ENCODE measurements at places on chromosomes 7 and 10. TPM values are rescaled to one million over a fixed set of nuclear protein-coding genes. Genes with fewer than 3 reads are reported as not detected.

GRCh38 chr7:151954866-151955820 lies 1.1 kb upstream of the GALNTL5 start:
- DNase-seq: peak; percentile 51

DNA sequence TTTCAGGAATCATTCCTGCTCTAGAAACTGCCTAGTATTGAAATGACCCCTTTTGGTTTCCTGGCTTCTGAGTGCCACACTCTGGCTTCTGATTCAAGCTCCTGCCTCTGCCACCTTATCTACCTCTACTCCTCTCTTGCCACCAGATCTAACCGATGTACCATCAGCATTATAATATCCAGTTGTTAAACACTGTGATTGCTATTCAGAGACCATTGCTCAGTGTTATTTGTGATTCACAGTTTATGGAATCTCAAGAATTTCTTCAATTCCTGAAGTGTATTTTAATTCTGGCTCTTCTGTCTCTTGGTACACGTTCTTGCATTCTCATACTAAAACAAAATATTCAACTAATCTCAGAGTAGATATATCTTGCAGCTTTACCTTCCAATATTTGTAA lies 88.7 kb downstream of the DYNC1I1 start:
- no peak for DNase-seq

GRCh38 chr10:90644165-90644564 lies 213.7 kb downstream of the HTR7 start:
- no peak for DNase-seq

DNA sequence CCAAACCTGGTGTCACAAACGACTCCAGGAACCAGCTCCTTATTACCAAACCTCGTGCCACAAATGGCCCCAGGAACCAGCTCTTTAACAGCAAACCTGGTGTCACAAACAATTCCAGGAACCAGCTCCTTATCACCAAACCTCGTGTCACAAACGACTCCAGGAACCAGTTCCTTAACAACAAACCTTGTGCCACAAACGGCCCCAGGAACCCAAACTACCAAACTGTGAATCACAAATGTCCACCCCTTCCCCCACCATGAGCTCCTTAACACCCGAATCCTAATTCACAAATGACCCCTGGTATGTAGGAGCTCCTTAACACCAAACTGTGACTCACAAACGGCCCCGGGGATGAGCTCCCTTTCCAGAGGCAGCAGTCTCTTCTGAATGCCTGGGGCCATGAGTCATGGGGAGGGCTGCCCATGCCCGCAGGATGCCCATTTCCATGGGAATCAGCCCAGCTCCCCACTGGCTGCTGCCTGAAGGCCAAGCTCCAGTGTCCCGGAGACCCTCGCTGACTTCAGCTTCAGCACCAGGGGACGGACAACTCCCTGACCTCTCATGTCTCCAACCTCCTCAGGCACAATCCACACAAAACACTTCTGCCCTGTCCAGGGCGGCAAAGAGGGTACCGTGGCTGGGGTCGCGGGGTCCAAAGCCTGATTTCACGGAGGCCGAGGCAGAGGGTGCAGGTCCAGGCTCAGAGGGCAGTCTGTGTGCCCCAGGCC lies 213.1 kb downstream of the ELFN1 start:
- no peak for DNase-seq

DNA sequence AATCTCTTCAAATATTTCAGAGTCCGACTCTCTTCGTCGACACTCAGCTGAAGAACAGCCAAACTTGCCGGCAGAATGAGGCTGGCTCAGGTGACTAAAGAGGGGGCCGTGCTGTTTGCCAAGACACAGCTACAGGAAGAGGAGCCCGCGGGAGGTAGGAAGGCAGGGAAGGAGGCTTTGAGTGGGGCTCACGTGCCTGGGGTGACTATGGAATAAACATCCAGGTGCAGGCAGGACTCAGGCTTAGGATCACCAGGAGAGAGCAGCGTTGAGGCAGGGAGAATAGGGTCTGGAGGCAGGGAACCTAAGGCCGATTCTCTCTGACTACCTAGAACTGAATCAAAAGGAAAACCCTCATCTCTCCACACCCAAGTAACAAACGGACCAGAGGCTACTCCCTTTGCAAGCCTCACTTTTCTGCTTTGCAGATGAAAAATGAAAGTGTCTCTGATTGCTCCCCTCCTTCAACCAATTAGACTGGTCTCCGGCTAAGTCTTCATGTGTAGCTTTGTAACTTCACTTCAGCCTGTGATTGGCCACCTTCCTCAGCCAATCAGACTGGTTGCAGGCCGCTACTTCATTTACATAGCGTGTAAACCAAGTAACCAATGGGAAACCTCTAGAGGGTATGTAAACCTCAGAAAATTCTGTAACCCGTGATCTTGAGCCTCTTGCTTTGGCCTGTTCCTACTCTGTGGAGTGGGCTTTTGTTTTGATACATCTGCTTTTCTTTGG lies 19.7 kb upstream of the BNIP3 start:
- no peak for DNase-seq

GRCh38 chr10:113473851-113474250 lies 79.0 kb upstream of the HABP2 start:
- DNase-seq: no peak

DNA sequence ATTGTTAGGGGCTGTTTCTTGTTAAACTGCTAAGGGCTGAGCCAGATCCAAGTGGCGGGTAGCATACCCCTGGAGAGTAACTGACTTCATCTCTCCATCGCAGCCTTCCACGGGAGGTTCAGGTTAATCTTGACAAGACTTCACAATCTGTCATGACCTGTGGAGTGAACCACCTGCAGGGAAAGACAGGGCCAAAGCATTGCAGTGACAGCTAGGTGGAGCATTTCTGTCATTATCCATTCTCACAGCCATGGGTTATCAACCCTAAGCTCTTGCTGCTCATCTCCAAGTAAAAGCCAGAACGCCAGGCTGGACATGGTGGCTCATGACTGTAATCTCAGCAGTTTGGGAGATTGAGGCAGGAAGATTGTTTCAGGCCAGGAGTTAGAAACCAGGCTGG lies 17.2 kb downstream of the ABCC2 start:
- DNase-seq: no peak

DNA sequence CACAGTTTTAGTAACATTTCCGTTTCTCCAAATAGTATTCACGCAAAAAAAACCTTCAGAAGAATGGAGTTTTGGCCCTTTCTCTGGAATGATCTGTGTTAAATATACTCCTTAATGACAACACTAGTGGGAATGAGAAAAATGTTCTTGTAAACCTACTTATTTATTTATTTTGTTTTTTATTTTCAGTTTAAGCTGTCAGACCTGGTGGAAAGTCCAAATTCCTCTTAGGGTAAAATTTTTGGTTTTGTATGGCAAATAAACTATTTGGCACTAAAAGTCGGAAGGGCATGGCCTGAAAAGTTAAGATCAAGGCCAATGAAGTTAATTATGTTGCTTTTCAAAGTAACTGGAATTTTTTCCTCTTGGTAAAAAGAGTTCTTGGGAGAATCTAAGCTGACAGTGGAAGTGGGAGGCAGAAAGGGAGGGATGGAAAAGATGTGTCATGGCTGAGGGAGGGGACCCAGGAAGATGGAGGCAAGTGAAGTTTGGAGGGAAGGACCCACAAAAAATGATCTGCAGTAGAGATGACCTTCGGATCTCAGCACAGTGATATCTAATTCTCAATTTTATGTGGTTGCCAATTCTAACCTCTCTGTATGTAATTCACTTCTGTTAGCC lies 33.5 kb upstream of the VPS41 start:
- no peak for DNase-seq

DNA sequence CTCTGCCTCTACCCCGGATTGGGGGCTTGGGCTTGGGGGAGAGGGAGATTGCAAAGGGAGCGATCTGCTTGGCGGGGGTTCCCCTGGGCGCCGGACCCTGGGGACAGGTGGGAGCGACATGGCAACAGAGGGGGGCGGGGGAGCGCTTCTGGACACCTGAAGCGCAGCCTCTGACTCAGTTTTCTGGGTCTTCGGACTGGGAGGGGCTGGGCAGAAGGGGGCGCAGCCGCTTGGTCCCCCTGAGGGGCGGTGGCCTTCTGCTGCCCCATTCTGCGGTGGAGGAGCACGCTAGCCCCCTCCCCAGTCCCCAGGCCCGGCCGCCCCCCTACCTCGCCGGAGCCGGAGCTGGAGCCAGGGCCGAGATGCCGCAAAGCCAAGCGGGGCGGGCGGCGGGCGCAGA lies 380 bp downstream of the NAT16 start:
- DNase-seq: no peak

GRCh38 chr7:141201145-141201885 lies 127.5 kb downstream of the TMEM178B start:
- no peak for DNase-seq

DNA sequence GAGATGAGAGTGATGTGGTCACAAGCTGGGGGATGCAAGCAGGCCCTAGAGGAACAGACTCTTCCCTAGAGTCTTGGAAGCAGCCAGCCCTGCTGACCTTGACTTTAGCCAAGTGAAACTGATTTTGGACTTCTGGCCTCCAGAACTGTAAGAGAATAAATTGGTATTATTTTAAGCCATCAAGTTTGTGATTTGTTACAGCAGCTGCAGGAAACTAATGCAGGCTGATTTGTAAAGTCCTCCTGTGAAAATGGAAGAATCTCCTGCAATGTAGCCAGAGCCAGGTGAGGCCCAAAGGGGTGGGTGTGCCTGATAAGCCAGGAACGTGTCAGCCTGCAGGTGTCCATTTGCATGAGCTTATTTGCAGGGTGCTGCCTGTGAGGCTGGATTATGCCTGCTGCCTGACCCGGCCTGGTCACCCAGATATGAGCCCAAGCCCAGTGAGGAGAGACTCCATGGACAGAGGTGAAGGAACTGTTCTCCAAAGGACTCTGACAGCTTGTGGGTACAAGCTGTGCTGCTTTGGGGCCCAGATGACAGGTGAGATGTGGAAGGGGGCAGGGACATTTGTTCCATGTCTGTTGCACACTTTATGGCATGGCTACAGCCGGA lies 24.6 kb upstream of the PLEKHA1 start:
- no peak for DNase-seq

Gene CLDN12
- total RNA-seq: 18.1 TPM

Gene PRSS1
- 29,602 TPM for total RNA-seq

Gene SPDYE1
- not detected for total RNA-seq

Gene PDE6C
- not detected for total RNA-seq

Gene KCTD7
- total RNA-seq: 5.7 TPM

Gene GNA12
- 12.2 TPM for total RNA-seq
